ENCODE measurements at places on chromosomes 12 and 14. TPM values are rescaled to one million over a fixed set of nuclear protein-coding genes. Genes with fewer than 3 reads are reported as not detected.

DNA sequence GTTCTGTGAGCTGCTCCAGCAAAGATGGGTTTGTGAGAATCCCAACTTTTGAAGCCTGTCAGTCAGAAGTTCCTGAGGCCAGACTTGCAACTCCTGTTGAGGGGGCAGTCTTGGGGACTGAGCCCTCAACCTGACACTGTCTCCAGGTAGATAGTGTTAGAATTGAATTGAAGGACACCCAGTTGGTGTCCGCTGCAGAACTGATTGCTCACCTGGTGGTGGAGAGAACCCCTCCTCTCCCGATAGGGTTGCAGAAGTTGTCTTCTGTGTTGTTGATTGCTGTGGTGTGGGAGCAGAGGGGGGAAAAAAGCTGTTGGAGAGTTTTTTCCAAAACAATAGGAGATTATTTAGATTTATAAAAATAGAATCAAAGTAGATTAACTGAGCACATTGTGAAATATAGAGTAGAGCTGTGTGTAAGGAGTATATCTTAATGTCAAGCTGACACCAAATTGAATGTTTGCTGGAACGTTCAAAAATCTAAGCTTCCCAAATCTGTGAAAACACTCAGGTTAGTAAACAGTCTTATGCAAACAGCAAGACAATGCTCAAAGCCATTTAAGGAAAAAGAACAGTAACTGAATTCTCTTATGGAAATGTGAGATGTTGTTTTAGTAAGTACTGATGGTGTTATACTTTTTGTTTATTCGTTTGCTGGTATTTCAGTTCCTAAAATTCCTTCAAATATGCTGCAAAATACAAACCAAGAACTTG is 18.6 kb downstream of the HIF1A start:
- no peak for DNase-seq

DNA sequence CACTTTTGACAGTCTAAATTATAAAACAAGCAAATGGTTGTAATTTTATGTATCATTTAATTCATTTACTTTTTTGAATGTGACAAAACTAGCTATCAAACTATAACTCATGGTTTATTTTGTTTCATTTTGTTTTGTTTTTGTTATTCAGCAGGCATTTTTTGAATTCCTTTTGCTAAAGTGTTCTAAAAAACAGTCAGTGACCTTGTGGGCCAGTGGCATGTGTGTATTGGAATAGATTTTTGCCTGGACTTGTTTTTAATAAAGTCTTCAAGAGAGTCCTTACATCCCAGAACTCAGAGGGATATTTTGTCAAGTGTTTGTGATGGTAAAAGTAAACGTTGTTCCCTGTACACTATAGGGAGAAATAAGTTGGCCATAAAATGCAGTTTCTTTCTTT is 369.7 kb upstream of the SYT1 start:
- DNase-seq = no peak

- no peak for DNase-seq
These were observed 28.3 kb downstream of the MLXIP start for GRCh38 chr12:122106843-122107242.

- no peak for DNase-seq
These were observed 35.2 kb downstream of the CDC42BPB start for GRCh38 chr14:103022002-103022684.

GRCh38 chr14:51323492-51323891 is 83.4 kb downstream of the TMX1 start:
- DNase-seq = no peak

GRCh38 chr14:22996768-22997654 is 12.9 kb downstream of the C14orf93 start:
- no peak for DNase-seq

- no peak for DNase-seq
These were observed 13.6 kb upstream of the ACVR1B start for GRCh38 chr12:51937926-51938325.

DNA sequence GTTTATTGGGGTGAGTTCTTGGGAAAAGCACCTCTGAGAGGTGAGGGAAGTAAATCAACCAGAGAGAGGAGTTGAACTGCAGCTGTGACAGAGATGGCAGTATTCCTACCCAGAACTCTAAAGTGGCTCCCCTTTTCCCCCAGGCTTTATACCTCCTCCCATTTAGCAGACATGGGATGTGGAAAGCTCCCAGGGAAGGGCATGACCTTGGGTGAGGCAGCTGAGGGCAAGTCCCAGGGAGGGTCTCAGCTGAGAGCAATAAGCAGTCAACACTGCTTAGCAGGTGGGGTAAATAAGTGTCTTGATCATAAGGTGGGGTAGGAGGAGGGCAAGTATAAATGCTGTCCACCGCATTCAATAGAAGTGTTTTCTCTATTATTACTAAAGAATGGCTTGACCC is 143.0 kb downstream of the AKAP6 start:
- no peak for DNase-seq

DNA sequence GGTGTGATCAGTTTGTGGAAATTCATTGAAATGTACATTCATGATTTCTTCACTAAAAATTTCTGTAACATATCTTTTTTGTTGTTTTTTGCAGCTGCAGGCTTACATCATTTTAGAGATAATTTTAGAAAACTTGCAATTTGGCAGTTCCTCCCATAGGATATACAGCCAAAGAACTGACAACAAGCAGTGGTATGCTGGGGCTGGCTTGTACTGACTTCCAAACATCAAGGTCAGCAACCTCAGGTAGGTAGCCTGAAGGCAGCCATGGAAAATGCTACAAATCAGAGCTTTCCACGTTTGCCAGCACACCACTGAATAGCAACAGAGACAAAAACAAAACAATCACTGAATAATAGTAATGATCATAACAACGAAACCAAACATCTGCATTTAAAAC is 21.2 kb downstream of the TRIM9 start:
- no peak for DNase-seq

- DNase-seq = no peak
These were observed 1502.6 kb upstream of the FLRT2 start for GRCh38 chr14:84027351-84027750.

- DNase-seq = peak; percentile 38
These were observed 27.4 kb downstream of the OAS2 start for GRCh38 chr12:113005762-113006161.

DNA sequence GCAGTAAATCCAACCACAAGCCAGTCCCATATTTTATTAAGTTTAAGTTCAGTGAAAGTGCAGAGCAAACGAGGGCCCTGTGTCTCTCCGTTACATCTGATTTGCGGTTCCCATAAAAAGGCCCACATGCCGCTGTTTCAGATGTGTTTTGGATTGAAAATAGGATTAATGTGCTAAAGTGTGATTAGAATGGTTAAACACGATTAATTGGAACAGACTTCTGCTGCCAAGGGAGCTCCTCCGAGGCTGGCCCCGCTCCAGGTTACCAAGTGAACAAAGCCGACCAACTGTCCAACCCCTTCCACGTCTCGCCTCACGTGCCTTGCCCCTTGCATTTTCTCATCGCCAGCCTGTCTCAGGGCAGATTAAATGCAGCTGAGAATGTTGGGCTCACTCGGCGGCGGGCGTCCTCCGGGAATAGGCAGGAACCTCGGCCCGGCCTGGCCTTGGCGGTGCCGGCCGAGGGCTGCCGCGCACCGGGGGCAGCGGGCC is 166.5 kb upstream of the GSC start:
- no peak for DNase-seq

Gene NXPH4
- total RNA-seq = 10.7 TPM

Gene PRPH
- total RNA-seq = 3.4 TPM

Gene HNF1A
- total RNA-seq = not detected
